ENCODE measurements at places on chromosomes 12 and 14.

DNA sequence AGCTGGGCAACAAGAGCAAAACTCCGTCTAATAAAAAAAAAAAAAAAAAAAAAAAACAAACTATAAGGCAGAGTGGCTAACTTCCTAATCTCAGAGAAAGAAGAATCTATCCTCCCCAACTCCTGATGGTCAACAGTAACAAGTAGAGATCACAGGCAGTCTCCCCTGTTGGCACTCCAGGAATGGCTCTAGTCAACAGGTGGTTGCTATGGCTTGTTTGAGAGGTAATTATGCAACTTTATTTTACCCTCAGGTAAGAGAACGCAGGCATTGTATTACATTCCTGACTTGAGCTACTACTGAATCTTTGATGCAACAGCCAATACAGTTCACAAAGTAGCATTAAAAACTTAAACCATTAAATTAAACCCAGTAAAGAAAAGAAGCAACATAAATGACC lies 180.3 kb downstream of the DICER1 start:
- DNase-seq: no peak

- DNase-seq: peak; percentile 23
Observed at GRCh38 chr14:71403656-71404055, 496.4 kb downstream of the PCNX1 start.

DNA sequence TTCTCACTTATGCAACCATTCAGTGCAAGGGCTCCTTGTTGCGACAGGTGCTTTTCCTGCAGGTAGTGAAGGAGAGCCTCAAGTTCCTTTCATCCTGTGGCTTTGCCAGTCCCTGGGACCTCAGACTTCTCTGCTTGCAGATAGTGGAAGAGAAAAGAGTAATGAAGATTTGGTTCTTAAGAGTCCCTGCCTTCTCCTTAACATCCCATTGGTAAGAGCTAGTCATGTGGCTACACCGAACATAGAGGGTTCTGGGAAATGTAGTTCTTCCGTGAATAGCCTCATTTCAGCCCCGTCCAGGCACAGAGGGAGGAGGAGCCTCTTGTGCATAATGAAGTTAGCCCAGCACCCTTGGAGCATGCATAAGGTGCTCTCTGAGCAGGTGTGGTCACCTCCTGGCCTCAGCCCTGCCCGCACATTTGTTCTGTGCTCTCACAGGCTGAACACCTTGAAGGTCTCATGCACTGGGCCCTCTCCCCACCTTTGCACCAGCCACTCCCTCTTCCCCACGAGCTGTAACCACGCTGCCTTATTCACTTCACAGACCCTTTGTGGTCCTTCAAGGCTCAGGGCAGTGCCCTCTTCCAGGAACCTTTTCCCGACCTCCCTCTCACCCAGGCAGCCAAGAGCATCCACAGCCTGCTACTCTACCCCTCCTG lies 134.0 kb downstream of the BCL11B start:
- no peak for DNase-seq

GRCh38 chr14:90645842-90646443 lies 170.3 kb downstream of the TTC7B start:
- DNase-seq: no peak

- peak; percentile 70 for DNase-seq
Observed at GRCh38 chr14:105487449-105487985, 831 bp downstream of the CRIP1 start.

DNA sequence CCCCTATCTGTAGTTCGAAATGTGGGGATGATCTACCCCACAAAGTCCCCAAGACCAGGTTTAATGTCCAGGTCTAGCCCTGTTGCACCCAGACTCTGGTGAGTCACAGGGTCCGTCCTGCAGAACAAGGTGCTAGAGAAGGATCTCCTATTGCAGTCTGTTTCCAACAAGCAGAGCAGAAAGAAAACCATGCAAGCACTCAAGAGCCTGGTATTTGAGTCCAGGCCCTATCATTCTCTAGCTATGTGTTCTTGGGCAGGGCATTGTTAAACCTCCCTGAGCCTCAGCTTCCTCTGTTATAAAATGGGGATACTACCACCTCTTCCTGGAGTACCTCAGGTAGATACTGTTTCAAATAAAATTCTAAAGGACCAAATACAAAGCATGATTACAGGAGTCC lies 24.4 kb downstream of the MAP3K9 start:
- no peak for DNase-seq

GRCh38 chr12:57235728-57236131 lies 6.2 kb downstream of the SHMT2 start:
- no peak for DNase-seq

GRCh38 chr12:47307680-47308399 lies 228.1 kb upstream of the AMIGO2 start:
- peak; percentile 62 for DNase-seq

GRCh38 chr12:95687937-95688336 lies 102.6 kb downstream of the NTN4 start:
- DNase-seq: no peak

GRCh38 chr14:93042968-93043940 lies 72.5 kb downstream of the ITPK1 start:
- no peak for DNase-seq

All from germinal center (tissue), 1 donor.